Dermis microvascular lymphatic vessel endothelial cell (primary cell): ENCODE measurements at places on chromosomes 1 and 21. TPM values are rescaled to one million over a fixed set of nuclear protein-coding genes. Genes with fewer than 3 reads are reported as not detected.

- no peak for DNase-seq
These were observed 1.1 kb downstream of the PUSL1 start for GRCh38 chr1:1309251-1310108.

GRCh38 chr1:189374816-189375215 lies 1102.8 kb downstream of the BRINP3 start:
- DNase-seq: no peak

- DNase-seq: no peak
These were observed 767.7 kb upstream of the ADGRL2 start for GRCh38 chr1:81032973-81033425.

DNA sequence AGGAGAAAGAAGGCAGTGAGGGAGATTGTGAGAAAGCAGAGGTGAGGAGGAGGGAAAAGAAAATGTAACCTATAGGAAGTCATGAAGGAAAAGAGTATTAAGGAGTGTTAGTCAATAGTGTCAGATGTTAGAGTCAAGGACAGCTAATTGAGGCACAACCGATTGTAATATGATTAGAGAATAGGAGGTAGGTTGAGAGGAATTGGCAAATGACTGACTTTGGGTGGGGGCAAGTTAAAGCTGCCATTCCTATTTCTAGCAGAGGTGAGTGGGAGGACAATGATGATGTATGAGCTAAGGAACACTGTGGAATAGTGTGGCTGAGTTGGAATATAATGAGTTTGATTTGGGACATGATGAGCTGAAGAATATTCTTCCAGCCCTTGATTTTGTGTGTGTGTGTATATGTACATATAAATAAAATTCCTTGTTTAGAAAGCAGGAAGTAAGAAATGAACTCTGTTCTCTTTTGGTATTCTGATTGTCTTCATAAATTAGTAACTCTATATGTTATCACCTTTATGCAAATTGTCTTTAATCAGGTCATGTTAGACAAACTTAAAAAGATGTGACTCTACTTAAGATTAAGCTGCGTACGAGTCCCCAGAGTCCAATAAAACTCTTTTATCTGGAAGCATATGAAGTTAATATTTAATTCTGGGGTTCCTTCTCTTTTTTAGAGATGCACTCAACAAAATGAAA lies 98.4 kb downstream of the FNBP1L start:
- no peak for DNase-seq

- peak; percentile 26 for DNase-seq
These were observed 61.0 kb downstream of the MAST2 start for GRCh38 chr1:45864167-45865106.

- DNase-seq: no peak
These were observed 19.6 kb upstream of the C1orf159 start for GRCh38 chr1:1135339-1136136.

DNA sequence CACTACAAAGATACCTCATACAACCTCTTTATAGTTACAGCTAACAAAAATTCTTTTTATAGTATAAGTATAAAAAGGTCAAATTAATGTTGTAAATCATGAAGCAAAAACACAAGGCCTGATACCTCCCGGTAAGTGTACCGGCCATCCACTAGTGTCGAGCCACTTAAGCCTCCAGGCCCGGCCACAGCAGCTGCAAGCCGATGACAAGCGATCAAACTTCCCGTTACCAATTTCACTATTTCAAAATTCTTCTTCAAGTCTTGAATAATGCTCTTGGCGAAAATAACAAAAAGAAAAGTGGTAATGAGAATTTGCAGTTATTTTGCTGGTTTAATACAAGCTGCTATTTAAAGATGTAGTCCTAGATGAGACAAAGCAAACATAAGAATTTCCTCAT lies 67.6 kb downstream of the USP24 start:
- DNase-seq: no peak

GRCh38 chr1:156806512-156807440 lies 9.9 kb downstream of the SH2D2A start:
- peak; percentile 67 for DNase-seq

DNA sequence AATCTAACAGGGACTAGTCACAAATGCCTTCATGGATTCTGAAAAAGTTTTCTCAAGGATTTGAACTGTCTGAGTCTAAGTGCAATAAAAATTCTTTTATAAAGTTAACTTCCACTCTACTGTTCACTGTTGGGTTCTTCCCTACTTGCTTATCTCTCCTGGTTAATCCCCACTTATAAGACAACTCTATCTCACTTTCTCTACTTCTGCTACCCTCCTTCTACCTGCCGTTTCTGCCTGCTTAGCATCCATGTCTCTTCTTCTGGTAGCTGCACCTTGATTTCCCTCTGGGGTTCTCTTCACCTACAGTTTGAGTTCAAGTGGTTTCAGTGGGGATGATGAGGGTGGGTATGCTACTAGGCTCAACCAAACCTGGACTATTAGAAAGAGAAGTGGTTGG lies 6.0 kb downstream of the TSHB start:
- no peak for DNase-seq

GRCh38 chr1:178625695-178626094 lies 99.3 kb upstream of the RALGPS2 start:
- no peak for DNase-seq

DNA sequence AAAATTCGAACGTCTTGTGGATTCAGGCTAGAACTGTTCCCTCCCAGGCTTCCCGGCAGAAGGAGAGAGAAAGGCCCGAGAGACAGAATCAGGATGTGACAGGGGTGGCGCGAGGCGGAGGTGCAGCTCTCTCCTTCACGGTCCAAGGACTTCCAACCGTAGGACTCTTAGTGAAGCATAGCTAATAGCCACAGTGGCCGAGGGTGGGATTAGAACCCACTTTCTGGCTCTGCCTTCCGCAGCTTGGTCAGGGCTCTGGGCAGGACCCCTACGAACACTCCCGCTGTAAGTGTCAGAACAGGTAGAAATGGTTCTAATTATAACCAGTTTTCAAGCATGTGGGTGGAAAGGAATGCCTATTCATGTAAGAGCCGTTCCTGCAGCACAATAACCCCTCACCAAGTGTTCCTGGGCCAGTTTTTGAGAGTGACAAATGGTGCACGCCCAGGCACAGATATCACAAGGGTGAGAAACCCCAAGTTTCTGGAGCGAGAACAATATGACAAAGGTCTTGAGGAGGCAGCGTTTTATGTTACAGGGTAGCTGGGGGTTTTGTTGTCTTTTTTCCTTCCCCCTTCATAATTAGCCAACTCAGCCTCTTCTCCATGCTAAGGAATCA lies 86.4 kb downstream of the SYF2 start:
- no peak for DNase-seq

PGLYRP3 gene
- not detected in 2 replicates for total RNA-seq

FCRL2 gene
- not detected in 2 replicates for total RNA-seq

ZNF593OS gene
- not detected in 2 replicates for total RNA-seq

H6PD gene
- 14.0 and 31.2 TPM in 2 replicates for total RNA-seq

LDLRAD1 gene
- not detected in 2 replicates for total RNA-seq

GSTM1 gene
- not detected in 2 replicates for total RNA-seq

C8A gene
- total RNA-seq: not detected in 2 replicates
